ENCODE measurements at places on chromosomes 6 and 20. TPM values are rescaled to one million over a fixed set of nuclear protein-coding genes. Genes with fewer than 3 reads are reported as not detected.

Gene PRDM1
- 165 TPM for total RNA-seq

Gene NKAIN4
- total RNA-seq, result not detected

Gene SLC35B2
- 20.9 TPM for total RNA-seq

Gene C20orf141
- not detected for total RNA-seq

DNA sequence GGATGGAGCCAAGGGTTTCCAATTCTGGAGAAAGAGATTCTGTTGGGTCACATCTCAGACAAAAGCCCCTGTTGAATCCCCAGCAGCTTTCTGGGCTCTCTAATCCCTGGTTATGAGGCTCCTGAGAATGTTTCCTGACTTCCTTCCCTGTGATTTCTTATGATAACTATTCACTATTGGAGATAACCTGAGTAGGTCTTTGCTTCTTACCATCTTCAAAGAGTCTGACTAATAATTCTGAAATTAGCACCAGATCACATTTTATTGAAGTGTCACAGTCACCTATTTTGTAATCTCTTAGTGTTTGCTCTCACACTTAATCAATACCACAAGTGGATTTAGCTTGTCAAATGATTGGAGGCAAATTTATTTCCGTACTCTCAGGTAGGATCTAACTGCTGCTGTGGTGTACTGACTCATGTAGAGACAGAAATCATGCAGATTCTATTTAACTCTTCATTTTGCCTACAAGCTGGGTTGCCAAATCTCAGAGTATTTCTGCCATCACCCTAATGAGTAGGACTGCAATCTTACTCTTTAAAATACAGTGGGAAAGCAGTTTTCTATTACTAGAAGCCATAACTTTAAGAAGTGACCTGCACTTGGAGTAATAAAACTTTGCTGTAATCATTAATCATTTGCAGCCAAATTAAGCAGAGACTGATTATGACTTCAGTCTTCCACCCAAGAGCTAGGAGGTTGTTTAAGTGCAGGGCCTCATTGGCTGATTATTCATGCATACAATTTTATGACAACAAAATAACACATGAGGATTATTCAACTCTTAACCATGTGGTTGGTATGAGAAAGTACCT lies 422.1 kb downstream of the EPM2A start:
- no peak overlapping the region for H3K4me3 ChIP-seq
- H3K4me1 ChIP-seq, result no peaks in the 10 kb centered on the region
- no peaks in the 10 kb centered on the region for H3K27me3 ChIP-seq

GRCh38 chr6:38391626-38392579 lies 247.8 kb downstream of the BTBD9 start:
- H3K27me3 ChIP-seq, result no peaks in the 10 kb centered on the region
- DNase-seq, result no peak
- H3K4me3 ChIP-seq, result no peak overlapping the region

- no peaks in the 10 kb centered on the region for H3K36me3 ChIP-seq
- no peak for DNase-seq
- H3K27me3 ChIP-seq, result no peaks in the 10 kb centered on the region
Measured at GRCh38 chr20:25744261-25744660, 47.6 kb upstream of the ZNF337 start.
